ENCODE measurements at places on chromosomes 4 and X.

GRCh38 chr4:126738926-126739325 lies 893.8 kb upstream of the INTU start:
- DNase-seq: no peak

- DNase-seq: no peak
These were observed 595.3 kb downstream of the BCOR start for GRCh38 chrX:39502486-39502885.

GRCh38 chr4:141121101-141121500 lies 12.2 kb downstream of the RNF150 start:
- peak; percentile 35 for DNase-seq

DNA sequence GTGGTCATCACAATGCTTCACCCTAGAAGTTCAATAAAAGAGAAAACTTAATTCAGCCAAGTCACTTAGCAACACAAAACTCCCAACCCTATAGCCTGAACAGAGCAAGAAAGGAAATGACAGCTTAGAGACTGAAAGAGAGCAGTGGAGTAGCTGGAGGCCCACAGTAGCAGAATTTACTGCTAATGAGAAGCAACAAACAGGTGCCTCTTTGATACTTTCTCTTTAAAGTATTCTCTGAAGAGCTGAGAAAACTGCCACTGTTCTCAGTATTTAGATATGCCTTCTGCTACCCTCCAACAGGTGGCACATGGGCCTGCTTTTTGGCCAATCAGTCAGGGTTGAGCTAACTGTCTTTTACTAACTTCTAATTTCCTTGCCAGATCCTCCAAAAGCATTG lies 240.0 kb downstream of the GPC3 start:
- no peak for DNase-seq

GRCh38 chr4:18439311-18439710 lies 417.8 kb upstream of the LCORL start:
- DNase-seq: no peak

DNA sequence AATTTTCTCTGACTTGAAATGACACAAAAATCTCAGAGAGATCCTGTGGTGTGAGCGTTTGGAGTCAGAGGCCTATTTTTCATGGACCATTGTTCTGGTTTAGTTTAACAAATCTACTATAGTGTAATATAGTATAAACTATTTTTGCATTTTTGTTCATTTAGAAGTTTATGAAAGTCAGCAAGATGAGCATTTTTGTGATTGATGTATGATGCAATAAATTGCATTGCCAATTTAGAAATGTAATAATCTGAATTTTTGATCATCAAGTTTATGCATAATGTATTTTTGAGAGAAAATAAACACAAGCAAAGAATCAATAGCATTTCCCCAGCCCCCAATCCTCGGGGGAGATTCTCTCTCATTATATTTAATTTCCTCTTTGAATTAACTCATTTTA lies 519.5 kb upstream of the FTHL17 start:
- no peak for DNase-seq

GRCh38 chrX:111131572-111131971 lies 35.6 kb downstream of the PAK3 start:
- DNase-seq: no peak

- no peak for DNase-seq
These were observed 74.3 kb upstream of the KCTD8 start for GRCh38 chr4:44522761-44523445.

GRCh38 chrX:3461397-3462165 lies 115.1 kb upstream of the MXRA5 start:
- DNase-seq: peak; percentile 44

DNA sequence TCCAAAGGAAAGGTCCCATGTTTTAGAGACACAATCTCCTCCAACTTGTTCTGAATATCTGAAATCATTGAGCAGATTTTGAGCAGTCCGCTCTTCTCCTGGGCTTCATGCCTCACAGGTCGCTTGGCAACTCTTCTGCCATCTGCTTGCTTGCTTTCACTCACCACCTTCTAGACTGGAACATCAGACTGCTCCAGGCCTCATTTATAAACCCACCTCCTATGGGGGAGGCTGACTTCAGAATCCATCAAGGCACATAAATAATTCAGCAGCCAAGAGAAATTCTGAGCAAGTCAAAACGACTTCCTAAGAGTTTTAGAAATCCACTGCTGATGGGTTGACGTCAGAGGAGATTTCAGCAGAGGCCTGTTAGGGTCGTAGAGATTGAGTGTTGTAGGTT lies 64.1 kb downstream of the FAM184B start:
- DNase-seq: peak; percentile 77

GRCh38 chrX:17519358-17519757 lies 144.4 kb downstream of the NHS start:
- DNase-seq: no peak

DNA sequence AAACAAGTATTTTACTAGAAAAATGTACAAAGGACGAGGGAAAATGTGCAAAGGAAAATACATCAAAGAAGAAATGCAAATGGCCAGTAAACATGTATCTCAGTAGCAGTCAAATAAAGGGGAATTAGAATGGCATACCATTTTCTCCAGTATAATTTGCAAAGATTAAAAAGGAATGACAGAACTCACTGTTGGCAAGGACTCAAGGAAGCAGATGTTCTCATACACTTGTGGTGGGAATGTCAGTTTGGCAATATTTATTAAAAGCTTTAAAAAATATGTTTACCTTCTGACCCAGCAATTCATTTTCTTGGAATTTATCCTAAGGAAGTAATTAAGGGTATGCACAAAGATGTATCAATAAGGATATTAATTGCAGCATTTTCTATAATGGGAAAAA lies 7.6 kb downstream of the CLCN5 start:
- no peak for DNase-seq

- no peak for DNase-seq
These were observed 7.8 kb downstream of the INTS6L start for GRCh38 chrX:135528254-135528653.

GRCh38 chrX:68183612-68184214 lies 249.6 kb downstream of the OPHN1 start:
- peak; percentile 49 for DNase-seq

DNA sequence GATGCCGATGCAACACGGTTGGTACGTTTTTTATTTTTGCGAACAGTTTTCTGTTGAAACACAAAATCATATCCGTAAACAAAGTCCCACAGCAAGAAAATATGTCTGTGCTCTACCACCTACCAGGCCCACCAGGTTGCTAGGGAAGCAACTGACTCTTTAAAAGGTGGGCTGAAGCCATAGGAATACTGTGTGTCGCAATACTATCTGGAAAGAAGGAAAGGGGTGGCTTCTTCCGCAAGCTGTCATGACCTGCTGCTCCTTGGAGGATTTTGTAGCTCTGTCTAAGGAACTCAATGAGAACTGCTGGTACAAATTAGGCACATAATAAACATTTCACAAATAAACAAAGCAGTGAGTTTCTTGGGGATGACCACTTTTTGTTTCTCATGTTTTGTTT lies 46.5 kb downstream of the BEND2 start:
- no peak for DNase-seq

DNA sequence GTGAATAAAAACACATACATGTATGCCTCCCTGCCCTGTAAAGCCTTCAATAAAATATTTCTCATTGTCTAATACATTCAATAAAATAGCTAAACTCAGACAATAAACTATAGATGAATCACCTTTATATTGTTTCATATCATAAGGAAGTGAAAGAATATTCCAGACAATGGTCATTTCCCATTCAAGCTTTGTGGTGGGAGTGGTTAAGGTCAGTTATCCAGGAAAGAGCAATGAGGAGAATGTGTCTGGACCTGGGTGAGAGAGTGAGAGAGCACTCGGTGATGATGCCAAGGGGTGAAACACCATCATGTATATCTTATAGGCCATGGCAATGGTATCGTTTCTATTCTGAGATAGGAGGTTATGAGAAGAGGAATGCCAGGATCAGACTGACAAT lies 197.8 kb downstream of the PDHA2 start:
- no peak for DNase-seq

- no peak for DNase-seq
These were observed 160.6 kb downstream of the AFF2 start for GRCh38 chrX:148661035-148661434.

- DNase-seq: no peak
These were observed 63.1 kb upstream of the GRPR start for GRCh38 chrX:16060252-16060651.

- DNase-seq: no peak
These were observed 7.2 kb upstream of the PPEF2 start for GRCh38 chr4:75909405-75909804.

GRCh38 chr4:89298788-89299152 lies 8.8 kb downstream of the GPRIN3 start:
- DNase-seq: no peak

GRCh38 chrX:8845060-8845459 lies 43.9 kb upstream of the FAM9A start:
- no peak for DNase-seq

DNA sequence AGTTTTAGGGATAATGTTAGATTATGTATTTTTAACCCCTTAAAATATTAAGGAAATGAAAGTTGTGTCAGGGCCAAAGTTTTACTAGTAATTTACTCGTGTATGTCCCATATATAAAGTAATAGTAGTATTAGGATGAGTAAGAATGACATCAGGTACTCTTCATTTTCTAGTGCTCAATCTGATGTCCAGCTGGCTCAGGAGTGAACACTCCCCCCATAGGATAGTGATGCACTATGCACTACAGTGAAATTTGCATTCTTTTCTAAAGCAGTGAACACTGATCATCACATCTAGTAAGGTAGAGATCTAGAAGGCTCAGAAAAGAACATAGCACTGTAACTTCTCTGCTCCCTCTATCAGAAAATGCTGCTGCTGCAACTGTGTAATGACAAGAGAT lies 409.7 kb downstream of the GLUD2 start:
- no peak for DNase-seq

- peak; percentile 3 for DNase-seq
These were observed 1296.1 kb upstream of the PCDH7 start for GRCh38 chr4:29423836-29424721.

DNA sequence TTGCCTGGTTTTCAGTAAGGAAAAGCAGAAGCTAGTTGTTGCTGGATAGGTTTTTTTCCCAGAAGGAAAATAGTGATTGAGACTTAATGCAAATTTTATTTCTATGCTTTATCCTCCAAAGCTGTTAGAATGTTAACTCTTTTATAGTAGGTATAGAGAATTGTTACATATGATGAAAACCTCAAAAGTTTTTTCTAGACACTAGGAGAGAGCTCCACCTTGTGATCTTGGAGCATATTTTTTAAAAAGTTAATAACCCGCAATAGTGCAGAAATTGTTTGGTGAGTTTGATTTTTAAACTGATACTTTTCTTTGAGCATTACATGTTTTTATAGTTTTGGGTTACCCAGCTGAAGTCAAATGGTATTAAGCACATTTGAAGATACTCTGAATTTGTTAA lies 56.5 kb downstream of the STAG2 start:
- DNase-seq: peak; percentile 1

DNA sequence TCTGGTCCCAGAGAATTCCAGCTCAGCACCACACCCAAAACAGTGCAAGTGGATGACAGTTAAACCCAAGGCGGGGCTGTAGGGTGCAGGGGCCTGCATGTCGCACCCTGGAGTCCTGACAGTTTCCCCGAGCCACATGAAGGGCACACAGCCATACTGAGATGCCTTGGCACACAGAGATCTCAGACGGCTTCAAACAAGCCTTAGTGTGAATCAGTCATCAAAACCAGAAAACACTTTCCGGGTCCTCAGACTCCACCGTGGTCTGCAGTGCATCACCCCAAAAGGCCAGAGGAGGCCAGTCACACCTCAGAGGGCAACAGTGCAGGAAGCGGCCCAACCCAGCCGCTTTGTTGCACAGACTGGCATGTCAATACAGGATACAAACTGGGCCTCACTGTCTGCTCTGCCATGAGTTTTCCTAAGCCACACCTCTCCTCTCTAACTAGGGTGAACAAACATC lies 64.6 kb upstream of the ENPP6 start:
- no peak for DNase-seq

GRCh38 chrX:133005042-133005441 lies 46.6 kb upstream of the HS6ST2 start:
- DNase-seq: peak; percentile 39

DNA sequence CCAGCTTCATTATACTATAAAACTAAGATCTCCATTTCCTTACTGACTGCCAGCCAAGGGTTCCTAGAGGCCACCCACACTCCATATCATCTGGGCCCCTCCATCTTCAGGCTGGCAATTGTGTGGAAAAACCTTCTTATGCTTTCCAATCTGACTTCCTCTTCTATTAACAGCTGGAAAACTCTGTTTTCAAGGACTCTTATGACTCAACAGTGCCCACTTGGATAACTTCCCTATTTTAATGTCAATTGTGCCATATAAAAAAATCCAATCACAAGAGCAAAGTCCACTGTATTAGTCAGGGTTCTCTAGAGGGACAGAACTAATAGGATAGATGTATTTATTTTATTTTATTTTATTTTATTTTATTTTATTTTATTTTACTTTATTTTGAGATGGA lies 41.0 kb upstream of the CPEB2 start:
- DNase-seq: no peak

GRCh38 chr4:112416464-112416863 lies 99.5 kb downstream of the NEUROG2 start:
- no peak for DNase-seq

DNA sequence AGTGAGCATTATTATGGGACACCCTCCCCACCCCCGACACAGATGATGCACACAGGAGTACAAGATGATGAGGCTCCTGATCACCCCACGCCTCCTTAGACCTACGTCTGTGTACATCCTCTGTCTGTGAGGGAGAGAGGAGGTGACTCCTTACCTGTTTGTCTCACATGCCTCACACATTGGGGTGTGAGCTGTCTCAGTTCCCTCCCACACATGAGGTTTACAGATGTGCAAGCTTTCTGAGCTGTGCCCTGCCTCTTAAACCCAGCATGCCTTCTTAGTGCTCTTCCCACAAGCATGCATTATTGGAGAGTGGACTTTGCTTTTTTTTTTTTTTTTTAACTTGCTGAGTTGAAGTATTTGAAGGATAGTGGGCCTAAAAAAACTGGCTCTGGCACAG lies 76.7 kb downstream of the CLCN5 start:
- no peak for DNase-seq

DNA sequence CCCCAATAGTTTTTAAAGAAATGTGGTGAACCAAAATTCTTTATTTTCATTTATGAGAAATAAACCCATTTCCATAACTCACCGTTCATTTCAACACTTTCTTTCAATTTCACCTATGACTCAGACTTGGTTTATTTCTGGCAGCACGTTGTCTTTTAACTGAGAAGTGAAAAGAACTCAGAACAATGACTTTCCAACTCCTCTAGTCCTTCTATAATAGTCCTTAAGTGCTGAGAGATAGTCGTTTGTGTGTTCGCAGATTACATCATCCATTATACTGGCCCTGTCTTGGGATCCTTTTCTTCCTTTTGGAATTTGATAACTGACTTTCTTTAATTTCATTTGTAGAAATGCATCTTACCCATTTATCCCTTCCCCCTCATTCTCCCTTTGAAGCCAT lies 113.6 kb downstream of the GLUD2 start:
- DNase-seq: no peak

GRCh38 chr4:40800064-40800463 lies 50.3 kb downstream of the NSUN7 start:
- no peak for DNase-seq

- no peak for DNase-seq
These were observed 76.7 kb upstream of the HS3ST1 start for GRCh38 chr4:11505221-11505971.

- no peak for DNase-seq
These were observed 67.6 kb downstream of the MRPL1 start for GRCh38 chr4:77930154-77930639.

Measured in eye (tissue), 1 donor.